NCI-H1694 treated with DMSO at 0.1 percent for 48 hours (cell line): ENCODE measurements at places on chromosomes 5 and 9.

- no peak for DNase-seq
Observed at GRCh38 chr5:68408345-68408871, 192.9 kb downstream of the PIK3R1 start.

GRCh38 chr9:5112646-5113045 is 72.8 kb downstream of the INSL6 start:
- DNase-seq: no peak

- no peak for DNase-seq
Observed at GRCh38 chr9:125484350-125485282, 222.4 kb downstream of the MAPKAP1 start.

DNA sequence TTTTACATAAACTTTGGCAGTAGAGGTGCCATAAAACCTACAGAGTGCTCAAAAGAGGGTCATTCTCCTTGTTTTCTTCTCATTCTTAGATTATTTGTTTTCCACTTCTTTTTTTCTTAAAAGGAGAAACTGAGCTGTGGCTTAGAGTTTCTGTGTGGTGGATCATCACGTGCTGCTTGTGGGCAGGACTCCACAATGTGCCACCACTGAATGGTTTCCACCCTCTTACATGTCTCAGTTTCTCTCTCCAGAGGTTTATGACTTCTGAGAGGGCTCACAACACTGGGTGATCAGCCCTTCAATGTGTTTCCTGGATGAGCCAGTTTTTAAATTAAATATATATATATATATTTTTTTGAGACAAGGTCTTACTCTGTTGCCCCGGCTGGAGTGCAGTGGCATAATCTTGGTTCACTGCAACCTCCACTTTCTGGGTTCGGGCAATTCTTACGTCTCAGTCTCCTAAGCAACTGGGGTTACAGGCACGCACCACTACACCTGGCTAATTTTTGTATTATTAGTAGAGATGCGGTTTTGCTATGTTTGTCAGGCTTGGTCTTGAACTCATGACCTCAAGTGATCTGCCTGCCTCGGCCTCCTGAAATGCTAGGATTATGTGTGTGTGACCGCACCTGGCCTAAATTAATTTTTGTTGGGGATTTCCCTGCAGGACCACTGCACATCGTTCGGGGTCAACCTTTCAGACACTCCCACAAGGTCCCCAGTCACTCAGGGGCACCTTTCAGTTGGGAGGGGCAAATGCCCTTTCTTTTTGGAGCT is 3.1 kb upstream of the UNC13B start:
- no peak for DNase-seq

DNA sequence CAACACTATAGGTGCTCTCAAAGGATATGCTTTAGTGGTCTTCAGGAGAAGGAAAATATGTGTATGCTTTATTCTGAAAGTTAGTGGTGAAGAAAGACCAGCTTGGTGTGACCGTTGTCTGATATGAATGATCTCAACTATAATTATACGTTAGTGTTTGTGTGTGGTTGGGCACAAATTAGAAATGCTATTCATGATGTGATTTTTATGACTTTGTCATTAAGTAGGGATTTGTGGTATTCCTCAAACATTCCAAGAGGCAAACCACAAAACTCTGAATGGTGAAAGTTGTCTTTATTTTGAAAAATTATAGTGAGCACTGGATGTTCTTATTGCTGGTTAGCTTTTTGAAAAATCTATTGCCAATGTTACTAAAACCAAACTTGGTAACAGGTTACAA is 6.2 kb upstream of the F2R start:
- DNase-seq: no peak
